Neuronal stem cell (in vitro differentiated cells): ENCODE measurements at places on chromosomes 3 and 15.

DNA sequence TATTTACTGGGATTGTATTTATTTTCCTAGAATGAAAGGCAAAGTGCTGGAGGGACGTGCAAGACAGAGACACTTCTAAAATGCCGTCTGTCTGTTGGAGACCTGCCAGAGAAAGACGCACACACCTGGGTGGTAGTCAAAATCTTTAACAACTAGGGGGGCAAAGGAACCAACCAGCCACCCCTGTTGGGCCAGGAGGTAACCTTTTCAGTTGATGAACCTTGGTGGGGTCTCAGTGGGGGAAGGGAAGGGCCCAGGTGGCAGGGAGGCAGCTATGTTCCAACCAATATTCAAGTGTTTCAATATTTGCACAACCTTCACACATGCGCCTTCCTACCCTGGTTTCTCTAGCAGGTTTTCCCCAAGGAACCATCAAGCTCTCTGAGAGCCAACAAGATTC is 99.0 kb downstream of the MEGF11 start:
- DNase-seq = no peak

DNA sequence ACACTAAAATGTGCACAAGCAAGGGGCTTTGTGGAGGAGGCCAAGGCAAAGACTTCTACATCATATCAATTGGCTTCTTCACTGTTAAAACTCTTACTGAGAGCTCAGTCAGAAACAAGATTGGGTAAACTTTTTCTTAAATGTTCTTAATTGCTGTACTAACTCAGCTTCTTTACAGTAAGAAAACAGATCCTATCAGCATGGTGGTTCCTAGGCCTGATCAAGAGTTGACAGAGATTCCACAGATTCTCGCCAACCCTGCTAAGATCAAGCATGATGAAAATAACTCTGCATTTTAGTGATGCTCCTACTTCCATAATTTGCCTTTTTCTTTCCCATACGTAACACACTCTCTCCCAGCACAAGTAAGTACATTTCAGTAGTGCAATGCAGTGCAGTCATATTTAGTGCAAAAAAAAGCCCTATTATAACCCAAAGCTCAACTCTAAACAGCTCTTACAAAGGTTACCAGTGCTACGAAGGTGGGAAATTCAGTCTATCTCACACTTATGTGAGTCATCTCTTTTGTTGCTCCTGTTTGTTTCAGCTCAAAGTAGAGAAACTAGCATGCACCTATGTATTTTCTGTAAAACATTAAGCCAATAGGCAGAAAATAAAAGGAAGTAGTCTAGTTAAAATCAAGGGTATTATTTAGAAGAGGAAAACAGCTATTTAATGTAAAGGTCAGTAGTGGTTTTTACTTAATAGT is 29.9 kb downstream of the TIGIT start:
- no peak for DNase-seq

DNA sequence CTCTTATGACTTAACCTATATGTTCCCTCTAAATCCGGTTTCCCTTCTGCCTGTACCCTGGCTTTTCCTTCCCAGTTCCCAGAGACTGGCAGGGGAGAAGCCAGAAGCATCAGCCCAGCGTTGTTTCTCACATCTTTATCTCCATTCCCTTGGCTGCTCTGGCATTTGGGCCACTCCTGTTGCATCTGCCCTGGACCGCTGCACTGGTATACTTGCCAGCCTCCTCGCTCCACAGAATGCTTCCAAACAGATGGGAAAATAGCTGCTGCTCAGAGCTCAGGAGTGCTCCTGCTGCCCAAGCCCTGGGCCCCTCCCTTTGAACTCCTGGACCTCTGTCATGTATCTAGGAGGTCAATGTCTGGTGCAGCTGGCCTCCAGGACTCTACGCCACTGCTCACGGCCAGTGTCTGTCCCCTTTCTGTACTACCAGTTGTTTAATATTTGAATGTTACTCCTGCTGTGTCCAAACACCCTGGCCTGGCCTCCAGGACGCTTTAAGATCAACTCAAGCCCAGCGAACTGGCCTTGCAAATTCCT is 6.8 kb downstream of the SPINT1 start:
- DNase-seq = no peak

GRCh38 chr3:149579838-149580542 is 77.8 kb downstream of the WWTR1 start:
- DNase-seq = no peak

DNA sequence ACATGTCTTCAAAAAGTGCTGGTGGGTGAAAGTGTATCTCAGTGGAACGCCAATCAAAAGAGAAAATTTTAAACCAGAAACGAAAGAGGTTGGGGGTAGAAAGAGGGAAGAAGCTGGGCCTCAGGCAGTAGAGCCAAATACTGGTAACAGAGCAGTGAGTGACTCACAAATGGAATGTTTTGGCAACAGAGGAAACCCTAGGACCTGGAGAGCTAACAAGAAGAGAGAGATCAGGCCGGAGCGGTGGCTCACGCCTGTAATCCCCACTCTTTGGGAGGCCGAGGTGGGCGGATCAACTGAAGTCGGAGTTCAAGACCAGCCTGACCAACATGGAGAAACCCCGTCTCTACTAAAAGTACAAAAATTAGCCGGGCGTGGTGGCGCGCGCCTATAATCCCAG is 450.8 kb upstream of the NAALADL2 start:
- DNase-seq = no peak

- DNase-seq = no peak
Observed at GRCh38 chr3:58537412-58538301, 667 bp upstream of the ACOX2 start.

- DNase-seq = no peak
Observed at GRCh38 chr3:2713923-2714322, 396.3 kb downstream of the IL5RA start.

- no peak for DNase-seq
Observed at GRCh38 chr3:133669949-133670524, 8.3 kb upstream of the TOPBP1 start.

- DNase-seq = no peak
Observed at GRCh38 chr3:13372656-13373055, 47.5 kb downstream of the NUP210 start.

DNA sequence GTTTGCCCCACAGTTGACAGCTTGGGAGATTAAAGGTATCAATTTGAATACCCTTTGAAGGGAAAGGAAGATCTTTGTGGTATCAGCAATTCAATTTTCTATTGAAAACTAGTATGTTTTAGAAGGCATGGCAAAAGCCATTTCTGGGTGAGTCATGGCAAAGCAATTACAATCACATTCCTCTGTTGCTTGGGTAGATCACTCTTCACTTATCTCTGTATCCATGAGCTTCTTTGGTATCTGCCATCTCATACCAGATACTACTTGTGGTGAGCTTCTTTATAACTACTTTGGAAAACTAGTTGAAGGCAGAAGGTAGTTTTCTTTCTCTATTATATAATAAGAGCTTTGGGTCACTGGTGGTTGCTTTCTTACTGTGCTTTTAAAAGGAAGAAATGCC is 28.3 kb upstream of the LSAMP start:
- DNase-seq = no peak

DNA sequence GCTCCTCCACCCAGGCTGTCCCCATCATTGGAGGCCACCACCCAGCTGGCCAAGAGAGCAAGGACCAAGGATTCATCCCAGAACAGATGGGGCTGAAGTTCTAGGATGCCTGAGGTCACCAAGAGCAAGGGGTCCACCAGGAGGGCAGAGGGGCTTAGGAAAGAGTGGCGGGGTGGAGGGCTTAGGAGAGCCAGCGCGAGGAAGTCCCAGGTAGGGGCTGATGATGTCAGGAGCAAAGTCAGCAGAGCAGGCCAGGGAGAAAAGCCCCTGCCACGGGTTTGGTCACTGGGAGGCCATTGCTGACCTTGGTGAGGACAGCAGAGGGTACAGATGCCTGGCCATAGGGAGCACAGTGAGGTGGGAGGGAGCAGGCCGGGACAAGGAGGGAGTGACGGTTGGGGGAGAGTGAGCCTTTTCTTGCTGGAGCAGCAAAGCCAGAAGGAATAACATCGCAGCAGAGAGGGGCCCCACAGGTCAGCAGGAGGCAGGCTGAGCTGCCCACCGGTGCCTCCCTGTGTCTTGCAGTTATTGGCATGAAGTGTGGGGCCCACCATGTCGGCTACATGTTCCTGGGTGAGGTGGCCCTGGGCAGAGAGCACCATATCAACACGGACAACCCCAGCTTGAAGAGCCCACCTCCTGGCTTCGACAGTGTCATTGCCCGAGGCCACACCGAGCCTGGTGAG is 5.2 kb downstream of the PARP3 start:
- no peak for DNase-seq

DNA sequence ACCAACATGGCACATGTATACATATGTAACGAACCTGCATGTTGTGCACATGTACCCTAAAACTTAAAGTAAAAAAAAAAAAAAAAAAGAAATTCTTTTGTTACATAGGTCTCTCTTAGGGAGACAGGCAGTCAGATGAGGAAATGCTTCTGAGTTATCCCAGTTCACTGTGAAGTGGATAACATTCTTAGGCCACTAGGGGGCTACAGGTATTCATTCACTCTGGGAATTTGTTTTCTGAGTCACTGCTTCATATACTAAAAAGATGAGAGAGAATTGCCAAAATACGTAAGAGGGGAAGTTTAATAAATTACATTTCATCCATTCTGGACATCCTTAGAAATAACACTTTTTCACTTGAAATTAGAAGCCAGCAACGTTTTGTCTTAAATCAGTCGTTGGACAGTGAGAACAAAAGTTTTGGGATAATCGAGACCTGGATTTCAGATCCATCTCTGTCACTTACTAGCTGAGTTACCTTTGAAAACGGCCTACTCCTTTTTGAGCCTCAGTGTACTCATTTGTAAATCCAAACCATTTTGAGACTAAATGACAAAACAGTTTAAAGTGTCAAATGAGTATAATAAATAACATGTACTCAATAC is 738.4 kb upstream of the ALCAM start:
- peak; percentile 5 for DNase-seq
